Jurkat, Clone E6-1 (cell line): ENCODE measurements at places on chromosomes 4 and X.
A peak's percentile ranks its signal among the peaks of the same experiment; 100 is the strongest.

DNA sequence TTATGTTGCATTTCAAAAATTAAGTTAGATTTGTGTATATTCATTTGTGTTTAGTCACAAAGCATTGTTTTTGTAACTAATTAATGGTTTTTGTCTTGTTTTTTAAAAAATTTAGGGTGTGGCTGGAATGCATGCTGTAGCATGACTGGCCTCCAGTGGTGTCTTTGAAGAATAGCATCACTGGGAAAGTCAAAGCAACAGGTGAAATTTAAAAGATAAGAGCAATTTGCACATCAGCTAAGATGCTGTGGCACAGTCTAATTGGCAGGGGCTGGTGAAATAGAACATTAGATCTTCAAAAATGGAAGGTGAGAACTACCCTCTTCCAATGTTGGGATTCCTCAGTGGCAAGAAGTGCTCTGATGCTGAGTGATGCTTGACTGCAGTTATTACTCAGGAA lies 45.3 kb downstream of the ANK2 start:
- peak; percentile 7 for DNase-seq

- DNase-seq: no peak
Observed at GRCh38 chr4:147194604-147195003, 248.9 kb upstream of the TTC29 start.

DNA sequence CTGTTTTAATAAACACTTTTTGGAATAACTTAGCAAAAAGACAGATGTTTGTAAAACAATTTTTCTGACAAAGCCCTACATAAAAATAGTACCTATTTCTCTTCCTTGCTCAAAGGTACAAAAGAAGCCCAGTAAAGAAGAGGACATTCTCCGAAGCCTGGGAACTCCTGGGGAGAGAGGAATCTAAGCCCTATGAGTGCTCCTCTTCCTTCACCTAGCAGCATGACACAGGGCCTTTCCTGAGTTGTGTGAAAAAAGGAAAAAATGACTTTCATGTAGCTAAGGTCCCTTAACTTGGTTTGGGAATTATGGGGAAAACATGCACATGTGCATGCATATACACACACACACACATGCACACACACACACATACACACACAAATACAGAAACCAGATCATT lies 586.9 kb downstream of the TMA16 start:
- no peak for DNase-seq

- DNase-seq: no peak
Observed at GRCh38 chr4:147123146-147123545, 177.5 kb upstream of the TTC29 start.

- no peak for DNase-seq
Observed at GRCh38 chr4:89488736-89489135, 181.1 kb upstream of the GPRIN3 start.

- DNase-seq: no peak
Observed at GRCh38 chrX:119997570-119997969, 54.0 kb upstream of the NKAP start.

DNA sequence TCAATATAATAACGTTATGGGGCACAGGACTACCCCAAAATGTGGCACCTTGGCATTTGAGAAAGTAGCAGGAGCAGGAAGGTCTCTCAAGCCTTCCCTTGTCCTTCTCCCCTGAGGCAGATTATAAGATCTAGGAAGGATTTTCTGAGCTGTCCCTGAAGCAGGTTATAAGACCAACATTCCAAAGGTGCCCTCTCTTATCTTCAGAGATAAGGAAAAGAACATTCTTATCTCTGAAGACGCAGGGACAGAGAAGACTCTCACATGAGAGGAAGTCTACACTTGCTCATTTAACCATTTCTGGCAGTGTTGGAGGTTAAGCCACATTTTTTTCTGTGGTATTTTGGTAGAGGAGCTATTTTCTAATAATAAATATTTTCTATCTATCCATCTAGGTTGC lies 437.9 kb upstream of the MAOA start:
- DNase-seq: no peak

DNA sequence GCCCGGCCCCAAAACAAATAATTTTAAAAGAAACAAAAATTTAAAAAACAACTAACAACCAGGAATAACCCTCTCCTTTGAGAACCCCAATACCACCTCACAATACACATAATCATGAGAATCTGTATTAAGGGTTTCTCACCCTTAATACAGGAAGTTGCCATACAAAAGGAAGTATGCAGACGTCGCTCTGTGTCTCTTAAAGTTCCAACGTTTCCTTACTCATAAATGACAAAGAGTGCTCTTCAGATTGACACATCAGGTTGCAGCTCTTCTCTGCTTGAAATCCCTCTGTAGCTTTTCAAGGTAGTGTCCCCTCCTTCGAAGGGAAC lies 73.9 kb upstream of the IRF2 start:
- DNase-seq: no peak

DNA sequence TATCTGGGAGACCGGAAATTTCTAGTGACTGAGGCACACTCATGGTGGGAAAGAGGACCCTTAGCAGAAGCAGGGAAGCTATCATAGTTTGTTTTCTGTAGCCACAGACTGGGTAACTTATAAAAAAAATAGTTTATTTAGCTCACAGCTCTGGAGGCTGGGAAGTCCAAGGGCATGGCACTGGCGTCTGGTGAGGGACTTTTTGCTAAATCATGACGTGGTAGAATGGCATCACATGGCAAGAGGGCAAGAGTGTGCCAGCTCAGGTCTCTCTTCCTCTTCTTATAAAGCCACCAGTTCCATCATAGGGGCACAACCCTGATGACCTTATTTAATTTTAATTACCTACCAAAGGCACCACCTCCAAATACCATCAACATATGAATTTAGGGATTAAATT lies 13.3 kb downstream of the APLN start:
- no peak for DNase-seq

- no peak for DNase-seq
Observed at GRCh38 chrX:72620550-72621145, 48.0 kb upstream of the HDAC8 start.

- peak; percentile 54 for DNase-seq
Observed at GRCh38 chr4:173013232-173013930, 155.2 kb upstream of the GALNT7 start.

GRCh38 chr4:72136429-72136828 lies 104.6 kb downstream of the NPFFR2 start:
- DNase-seq: no peak

DNA sequence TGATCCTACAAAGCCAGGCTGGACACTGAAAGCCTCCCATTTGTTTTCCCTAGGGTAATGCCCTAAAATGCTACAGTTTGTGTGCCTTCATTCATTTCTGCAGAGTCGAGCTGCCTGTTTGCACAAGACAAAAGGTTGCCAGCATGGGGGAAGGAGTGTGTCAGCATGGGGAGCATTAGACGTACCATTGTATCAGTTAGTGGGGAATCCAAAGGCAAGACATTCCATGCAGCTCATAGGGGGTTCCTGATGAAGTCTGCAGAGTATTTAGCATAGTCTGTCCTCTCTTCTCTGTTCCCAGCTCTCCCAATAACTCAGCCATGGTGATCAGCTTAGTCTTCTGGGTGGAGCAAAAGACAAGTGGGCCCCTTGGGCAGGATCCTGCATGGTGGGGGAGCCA lies 276.9 kb upstream of the PCDH7 start:
- DNase-seq: no peak

DNA sequence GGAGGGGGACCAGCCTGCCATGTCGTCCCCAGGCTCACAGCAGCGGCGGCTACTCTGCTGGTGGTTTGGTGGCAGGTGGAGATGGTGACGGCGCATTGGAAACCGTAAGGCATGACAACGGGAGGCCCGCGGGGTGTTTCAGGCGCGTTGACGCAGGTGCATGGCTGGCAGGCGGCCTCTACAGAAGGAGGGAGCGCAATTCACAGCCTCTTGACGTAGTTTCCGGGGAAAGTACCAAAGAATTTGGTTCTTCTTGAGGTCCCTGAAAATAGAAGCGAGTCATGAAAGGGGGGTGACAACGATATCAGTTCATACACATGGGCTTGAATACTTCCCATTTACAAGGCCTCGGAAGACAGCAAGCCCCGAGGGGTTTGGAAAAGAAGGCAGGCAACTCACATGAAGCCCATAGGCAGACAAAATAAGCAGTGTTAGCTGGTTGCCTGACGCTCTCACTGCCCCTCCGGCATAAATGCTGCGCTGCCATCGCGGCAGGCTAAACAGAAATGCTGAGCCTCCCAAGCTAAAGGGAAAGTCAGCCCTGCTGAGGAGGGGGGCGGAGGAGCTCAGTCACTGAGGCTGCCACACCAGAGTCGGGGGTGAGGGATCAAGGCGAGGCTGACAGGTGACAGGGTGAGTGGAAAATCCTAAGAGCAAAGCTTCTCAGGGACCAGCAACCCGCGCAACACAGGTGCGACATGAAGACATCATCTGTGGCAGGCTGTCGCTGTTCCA lies 52.3 kb upstream of the PDLIM3 start:
- DNase-seq: no peak

DNA sequence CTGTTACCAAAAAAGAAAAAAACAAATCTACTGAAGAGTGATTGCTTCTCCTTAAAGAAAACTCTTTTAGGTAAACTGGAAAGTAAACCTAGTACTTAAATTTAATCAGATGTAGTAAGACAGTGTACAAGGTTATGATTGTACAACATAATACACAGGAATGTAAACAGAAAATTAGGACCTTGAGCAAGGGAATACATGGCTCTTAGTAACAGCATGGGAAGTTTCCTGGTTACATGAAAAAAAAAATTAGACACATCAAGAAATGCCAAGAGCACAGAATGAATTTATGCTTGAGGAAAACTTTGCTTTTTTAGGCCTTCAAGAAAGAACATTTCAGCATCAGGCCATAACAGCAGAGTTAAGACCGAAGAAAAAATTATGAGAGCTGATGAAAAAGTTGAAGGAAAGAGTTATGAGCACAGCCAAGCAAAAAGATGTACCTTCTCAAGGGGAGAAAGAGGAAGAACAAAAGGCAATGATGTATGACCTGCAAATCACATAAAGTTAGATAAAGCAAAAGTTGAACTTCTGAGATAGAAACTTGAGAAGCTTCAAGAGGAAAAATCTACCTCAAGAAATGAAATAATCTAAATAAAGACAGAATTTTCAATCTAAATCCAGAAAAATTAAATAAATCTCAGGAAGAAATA lies 311.6 kb downstream of the GALNTL6 start:
- no peak for DNase-seq
